ENCODE measurements at places on chromosomes 11 and 22. TPM values are rescaled to one million over a fixed set of nuclear protein-coding genes. Genes with fewer than 3 reads are reported as not detected.

The CWF19L2 gene
- 12.1 TPM for total RNA-seq

The TRPM5 gene
- total RNA-seq, result 4.4 TPM

GRCh38 chr22:42171946-42172719 lies 41.5 kb upstream of the CYP2D6 start:
- DNase-seq, result no peak

- DNase-seq, result no peak
Measured at GRCh38 chr11:64090806-64091516, 55.2 kb downstream of the FLRT1 start.

DNA sequence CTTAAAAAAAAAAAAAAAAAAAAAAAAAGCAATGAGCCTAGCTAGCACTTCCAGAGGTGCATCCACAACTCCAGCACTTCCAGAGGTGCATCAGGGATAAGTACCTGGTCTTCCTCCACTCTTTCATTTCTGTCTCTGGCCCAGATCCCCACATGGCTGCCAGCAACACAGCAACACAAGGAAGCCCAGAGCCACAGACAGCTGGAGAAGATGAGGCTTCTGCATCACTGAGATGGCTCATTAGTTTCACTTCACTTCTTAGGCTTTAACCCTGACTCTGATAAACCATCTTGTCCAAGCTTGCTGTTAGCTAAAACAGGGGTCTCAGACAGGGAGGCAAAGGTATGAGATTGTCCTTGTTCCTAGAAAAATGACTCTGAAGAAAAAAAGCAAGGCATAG lies 35.6 kb downstream of the PC start:
- DNase-seq, result no peak

The LINC01488 gene
- total RNA-seq, result not detected

The PPP6R2 gene
- 75.5 TPM for total RNA-seq

The OR2AG2 gene
- total RNA-seq, result not detected

DNA sequence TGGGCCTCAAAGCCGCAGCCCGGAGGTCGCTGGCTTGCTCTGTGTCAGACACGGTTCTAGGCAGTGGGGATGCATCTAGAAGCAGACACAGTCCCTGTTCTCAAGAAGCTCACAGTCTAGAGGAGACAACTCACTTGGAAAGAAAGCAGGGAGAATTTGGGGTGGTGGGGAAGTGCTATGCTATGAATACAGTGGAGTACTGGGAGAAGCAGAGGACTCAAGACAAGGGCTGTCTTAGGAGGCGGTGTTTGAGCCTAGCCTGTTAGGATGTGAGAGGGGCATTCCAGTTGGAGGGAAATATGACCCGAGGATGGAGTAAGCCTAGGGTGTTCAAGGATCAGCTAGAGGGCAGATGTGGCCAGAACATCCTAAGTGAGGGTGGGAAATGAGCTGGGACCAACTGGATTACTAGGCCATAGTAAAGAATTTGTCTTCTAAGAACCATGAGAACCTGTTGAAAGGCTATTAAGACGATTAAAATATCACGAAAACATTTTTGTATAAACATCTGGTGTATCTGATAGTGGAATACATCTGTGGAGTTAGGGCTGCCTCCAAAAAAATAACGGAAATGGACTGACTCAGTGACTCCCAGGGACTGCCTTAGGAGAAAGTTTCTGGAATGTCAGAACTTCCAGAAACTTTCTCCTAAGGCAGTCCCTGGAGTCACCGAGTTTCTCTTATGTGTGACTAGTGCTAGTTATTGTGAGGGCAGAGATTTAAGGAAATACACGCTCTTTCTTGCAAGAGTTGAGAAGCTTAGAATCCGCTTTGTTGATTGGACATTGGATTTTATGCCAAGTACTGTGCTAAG lies 1.1 kb upstream of the PITPNB start:
- peak; percentile 21 for DNase-seq

The GP1BB gene
- 5.4 TPM for total RNA-seq

The CCDC188 gene
- total RNA-seq, result 0.83 TPM

All from mucosa of gallbladder (tissue), 1 donor.